Activated gamma-delta T cell treated with Interleukin-2 at 50 U/mL for 16 hours (primary cell): ENCODE measurements at places on chromosomes 5 and 9.

DNA sequence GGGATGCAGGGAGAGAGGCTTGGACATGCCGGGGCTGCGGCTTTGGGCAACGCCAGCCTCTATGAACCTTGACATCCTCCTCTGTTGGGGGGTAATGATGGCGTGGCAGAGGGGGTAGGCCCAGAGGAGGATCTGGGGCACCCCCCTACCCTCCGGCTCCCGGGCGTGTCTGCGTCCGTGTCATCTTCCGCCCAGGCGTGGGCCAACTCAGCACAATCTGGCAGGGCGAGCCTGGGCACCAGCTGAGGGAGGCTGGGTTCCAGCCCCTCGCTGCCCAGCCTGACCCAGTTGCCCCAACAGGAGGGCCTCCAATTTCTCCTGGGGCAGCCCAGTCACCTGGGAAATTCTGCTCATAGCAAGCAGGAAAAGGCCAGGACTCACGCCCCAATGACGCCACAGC, 62.9 kb upstream of the IL17B start:
- DNase-seq = no peak

GRCh38 chr5:154275566-154275965, 85.0 kb downstream of the GALNT10 start:
- no peak for DNase-seq

DNA sequence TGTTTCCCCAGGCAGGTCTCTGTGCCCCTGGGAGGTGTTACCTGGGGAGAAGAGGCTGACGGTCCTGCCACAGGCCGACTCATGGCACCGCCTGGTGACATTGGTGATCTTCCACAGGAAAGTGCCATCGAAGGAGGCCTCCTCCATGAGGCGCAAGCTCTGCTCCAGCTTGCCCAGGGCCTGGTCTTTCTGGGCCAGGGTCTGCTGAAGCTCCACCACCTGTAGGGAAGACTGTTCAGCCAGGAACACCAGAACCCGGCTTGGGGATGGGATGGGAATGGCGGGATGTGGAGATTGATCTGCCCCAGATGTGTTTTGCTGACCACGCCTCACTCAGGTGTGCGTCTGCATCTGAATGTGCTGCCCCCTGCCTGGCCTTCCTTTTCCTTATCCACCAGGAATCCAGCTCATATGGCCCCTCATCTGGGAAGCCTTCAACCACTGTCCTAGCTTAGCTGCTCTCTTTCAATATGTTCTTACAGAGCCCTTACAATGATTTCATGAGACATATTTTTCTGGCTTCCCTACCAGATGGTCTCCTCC, 15.2 kb downstream of the TRAF1 start:
- DNase-seq = no peak

GRCh38 chr5:58439094-58439644, 20.7 kb downstream of the PLK2 start:
- no peak for DNase-seq

DNA sequence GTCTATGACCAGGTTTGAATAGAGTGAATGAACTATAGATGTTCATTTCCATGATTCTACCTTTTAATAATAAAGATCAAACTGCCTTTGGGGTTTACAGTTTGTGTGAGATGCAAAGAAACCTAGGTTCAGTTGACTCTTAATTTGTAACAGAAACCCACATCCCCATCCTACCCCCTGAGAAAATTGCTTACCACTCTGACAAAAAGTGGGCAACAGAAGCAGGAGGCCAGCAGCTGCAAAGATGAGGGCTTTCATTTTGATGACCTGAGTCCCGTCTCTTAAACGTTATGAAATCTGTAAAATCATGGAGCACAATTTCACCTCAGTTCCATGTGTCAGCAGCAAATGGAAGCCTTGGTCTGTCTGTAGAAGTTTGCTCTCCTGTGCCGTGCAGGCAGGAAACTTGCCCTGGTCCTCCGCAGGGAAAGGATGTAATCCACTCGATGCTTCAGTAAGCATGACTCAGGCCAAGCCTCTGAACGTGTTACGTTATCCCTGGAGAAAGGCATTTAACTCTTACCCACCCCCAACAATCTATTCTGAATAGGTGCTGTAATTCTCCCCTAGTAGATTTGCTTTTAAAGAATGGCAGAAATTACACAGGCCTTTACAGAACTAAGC, at the start of gene F2RL2:
Gene F2RL2, minus strand, starts transcription at position 431 of the 624 bp plus-strand sequence. Its CDS starts 173 bp downstream, at position 258.
- no peak for DNase-seq

- no peak for DNase-seq
These were observed 167.9 kb downstream of the ARHGEF28 start for GRCh38 chr5:73793911-73794310.

- DNase-seq = no peak
These were observed 21.0 kb downstream of the MACROH2A1 start for GRCh38 chr5:135377751-135378680.

DNA sequence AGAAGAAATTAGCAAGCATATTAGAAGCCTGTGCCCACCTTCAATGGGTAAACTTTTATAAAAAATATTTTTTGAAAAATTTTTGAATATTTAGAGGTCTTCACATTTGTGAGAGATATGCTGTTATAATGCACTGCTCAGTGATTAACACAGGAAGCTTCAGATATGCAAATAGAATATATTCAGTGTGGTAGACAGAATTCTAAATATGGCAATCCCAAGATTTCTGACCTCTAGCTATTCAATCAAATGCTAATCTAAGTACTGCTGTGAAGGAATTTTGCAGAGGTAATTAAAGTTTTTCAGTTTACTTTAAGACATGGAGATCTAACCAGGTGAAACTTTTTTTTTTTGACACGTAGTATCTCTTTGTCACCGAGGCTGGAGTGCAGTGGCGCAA, 103.5 kb downstream of the ADAMTS19 start:
- DNase-seq = no peak
